ENCODE measurements at places on chromosomes 3 and 15. TPM values are rescaled to one million over a fixed set of nuclear protein-coding genes. Genes with fewer than 3 reads are reported as not detected.

ACVR2B gene
- 13.8 TPM for total RNA-seq

TMEM207 gene
- not detected for total RNA-seq

LDHAL6B gene
- total RNA-seq, result not detected

LYZL4 gene
- total RNA-seq, result not detected

CYP8B1 gene
- not detected for total RNA-seq

CHRD gene
- 42.7 TPM for total RNA-seq

DNA sequence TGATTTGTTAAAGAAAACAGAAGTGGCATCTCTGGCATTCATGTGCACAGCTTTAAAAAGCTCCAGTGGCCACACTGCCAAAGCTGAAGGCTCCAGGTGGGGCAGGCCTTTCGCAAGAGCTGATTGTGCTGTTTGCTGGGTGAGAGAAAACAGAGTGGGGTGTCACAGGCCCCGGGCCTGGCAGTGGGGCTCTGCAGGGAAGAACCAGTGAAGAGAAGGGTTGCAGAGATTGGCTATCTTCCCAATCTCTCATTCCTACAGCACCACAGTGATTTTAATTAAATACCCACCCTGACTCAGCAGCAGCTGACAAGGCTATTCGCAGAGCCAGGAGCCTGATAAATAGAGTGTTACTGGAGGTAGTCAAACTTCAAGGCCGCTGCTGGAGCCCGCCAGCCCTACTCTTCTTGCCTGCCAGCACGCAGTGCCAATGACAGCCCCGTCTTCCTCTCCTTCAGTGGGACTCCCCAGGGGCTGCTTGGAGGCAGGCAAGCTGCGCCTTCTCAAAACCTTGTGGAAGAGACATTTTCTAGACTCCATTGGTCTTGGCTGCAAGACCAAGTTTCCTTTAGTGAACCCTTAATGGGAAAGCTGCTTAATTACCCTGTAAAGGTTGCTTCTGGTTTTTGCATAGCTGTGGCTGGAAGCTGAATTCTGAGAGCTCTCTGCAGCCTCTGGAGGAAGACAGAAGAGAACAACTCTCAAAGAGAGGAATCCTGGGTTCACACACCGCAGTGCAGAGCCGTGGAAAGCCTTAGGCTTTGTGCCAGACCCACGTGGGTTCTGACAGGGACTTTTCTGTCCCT lies 225.8 kb upstream of the SLCO3A1 start:
- DNase-seq, result peak; percentile 48

DNA sequence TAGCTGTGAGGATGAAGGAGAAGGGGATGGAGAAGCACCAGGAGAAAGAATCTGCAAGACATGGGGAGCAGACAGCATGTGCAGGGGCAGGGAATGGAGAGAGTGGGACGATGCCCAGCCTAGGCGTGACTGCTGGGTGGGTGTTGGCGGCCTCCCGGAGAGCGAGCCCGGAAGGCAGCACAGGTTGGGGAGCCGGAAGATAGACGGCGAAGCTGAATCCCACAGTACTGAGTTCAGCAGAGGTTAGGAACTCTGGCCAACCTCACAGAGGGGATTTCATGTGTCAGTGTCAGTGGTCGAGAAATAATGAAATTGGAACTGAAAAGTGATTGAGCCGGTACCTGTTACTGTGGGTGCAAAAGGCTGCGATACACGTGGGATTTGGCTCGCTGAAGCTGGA lies 55.2 kb downstream of the PXYLP1 start:
- DNase-seq, result no peak

DNA sequence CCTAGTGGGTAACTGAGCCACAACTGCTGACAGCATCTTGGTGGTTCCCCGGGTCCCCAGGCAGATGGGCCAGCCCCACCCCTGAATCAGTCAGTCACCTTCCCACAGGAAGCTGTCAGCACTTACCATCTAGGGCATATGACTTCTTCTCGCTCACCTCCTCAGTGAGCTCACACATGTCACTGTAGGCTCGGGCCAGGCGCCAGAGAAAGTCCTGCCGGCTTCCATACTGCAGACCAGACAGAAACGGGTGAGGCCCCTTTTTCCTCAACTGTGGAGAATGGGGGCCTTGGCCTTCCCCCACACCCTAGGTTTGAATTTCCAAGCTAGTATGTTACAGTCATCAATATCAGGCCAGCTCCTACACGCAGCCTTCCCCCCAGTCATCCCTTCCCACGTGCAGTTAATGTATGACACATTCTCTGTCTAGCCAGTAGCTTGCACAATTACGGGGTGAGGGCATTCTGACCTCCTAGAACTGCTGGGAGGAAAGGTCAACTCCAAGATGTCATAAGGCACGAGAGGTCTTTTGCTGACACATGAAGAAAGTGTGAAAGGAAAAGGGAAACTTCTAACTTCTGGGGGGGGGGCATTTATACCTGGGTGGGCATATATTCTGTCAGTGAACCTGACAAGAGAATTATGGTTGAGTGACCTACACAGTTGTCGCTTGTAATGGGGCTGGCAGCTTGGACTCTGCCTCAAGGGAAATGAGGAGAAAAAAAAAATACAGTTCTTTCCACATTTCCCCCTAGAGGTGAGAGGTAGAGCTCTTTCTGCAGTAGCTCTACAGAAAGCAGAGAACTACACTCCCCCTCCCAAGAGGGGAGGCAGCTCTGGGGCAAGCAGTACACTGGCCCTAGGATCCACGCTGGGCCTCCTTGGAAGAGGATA lies 10.9 kb downstream of the RMDN3 start:
- DNase-seq, result no peak

GRCh38 chr3:123348471-123349200 lies 100.3 kb downstream of the ADCY5 start:
- DNase-seq, result no peak

DNA sequence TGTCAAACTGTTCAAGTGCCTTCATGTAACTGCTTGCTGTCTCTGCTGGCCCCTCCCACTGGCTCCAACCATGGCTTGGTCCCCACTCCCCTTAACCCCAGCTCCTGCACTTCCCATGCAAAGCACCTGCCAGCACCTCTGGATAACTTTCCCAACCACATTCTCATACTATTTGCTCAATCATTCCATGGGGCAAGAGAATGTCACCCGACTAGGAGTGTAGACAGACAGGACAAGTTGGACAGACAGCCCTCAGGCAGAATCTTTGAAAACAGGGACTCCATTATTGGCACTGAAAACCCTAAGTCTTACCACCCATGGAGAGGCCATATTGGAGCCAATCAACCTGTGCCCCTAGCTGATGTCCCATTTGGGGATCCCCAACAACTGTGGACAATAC lies 246.5 kb downstream of the RPLP1 start:
- no peak for DNase-seq

DNA sequence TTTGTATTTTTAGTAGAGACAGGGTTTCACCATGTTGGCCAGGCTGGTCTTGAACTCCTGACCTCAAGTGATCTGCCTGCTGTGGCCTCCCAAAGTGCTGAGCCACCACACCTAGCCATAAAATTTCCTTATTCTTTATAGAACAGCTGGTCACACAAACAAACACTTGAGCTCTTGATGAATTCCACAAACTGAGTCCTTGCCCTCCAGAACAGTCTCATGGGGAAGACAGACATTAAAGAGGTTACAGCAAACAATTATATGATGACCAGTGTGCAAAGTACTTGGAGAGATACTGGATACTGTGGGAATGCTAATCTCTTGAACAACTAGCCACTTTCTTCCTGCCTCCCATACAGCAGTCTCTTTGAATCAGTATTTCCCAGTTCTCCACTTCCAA lies 7.5 kb upstream of the ATP11B start:
- DNase-seq, result no peak

GRCh38 chr3:115423170-115423569 lies 200.1 kb upstream of the GAP43 start:
- no peak for DNase-seq

- no peak for DNase-seq
Measured at GRCh38 chr3:143045639-143046038, 44.3 kb downstream of the U2SURP start.

- no peak for DNase-seq
Measured at GRCh38 chr3:172069478-172069877, 30.1 kb downstream of the FNDC3B start.

DNA sequence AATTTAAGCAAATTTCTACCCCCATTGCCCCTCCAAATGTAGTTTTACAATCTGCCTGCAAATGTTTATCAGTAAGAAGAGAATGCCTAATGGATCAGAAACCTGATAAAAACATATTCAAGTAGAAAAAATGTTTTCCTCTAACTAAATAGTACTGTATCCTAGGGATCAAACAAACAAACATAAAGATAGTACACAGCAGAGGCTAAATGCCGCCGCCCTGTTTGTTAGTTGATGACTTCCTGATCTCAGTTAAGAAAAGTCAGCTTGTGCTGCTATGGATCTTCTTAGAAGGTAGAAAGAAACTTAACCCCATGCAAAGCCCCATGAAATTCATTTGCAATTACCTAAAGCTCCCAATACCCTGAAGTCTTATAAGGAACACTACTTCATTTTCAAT lies 387.3 kb upstream of the THBS1 start:
- DNase-seq, result no peak

DNA sequence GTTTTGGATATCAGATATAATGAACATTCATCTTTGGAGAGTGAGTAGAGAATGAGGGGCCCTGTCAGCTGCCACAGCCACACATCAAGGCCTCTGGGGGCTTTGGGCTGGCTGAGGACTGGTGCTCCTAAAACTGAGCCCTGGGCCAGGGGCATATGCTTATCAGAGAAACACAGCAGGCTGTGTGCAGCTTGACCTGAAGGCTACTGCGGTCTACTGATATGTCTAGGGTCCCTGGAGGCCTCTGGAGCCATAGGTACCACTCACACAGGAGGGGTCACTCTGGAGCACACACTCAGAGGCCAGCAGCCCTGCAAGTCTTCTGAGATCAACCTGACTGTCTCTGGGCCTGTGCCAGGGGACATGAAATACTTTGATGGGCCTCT lies 7.6 kb downstream of the TF start:
- no peak for DNase-seq

GRCh38 chr3:65963787-65964677 lies 74.7 kb downstream of the MAGI1 start:
- DNase-seq, result no peak

DNA sequence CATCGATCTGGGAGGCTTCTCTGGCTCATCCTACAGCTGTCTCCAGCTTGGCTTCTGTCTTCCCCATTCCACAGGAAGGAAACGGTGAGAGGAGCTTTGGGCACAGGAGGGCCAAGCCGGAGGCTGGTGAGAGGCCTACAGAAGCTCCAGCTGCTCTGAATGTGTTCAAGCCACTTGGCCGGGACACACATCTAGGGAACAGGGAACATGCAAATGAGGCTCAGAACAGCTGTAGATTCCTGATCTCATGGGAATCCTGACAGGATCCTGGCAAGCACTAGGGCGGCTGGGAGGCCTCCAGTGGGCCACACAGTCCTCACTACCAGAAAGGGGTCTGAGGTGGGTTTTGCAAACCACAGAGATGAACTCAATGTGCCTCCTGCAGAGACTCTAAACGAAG lies 13.7 kb downstream of the SEMA5B start:
- DNase-seq, result peak; percentile 31

- DNase-seq, result no peak
Measured at GRCh38 chr3:5016211-5017161, 37.2 kb downstream of the BHLHE40 start.

GRCh38 chr3:86949850-86950249 lies 41.1 kb downstream of the VGLL3 start:
- DNase-seq, result no peak

- no peak for DNase-seq
Measured at GRCh38 chr15:93866948-93867347, 364.4 kb upstream of the MCTP2 start.

DNA sequence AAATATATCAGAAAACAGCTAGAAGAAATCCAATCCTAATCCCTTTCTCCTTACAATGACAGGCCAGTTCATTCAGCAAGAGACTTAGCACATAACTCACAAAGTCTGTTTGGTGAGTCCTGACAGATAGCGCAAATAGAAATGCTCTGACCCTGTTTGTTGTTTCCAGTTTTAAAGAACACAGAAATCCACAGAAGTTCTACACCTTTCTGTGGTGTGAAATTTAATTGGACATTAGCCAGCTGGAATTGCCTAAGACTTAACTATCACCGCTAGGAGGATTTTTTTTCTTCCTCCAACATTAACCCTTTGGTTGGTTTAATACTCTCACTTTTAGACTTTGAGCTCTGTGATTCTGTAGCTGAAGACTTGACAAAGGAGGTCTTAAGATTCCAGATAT lies 30.8 kb downstream of the HDC start:
- DNase-seq, result no peak
